ENCODE measurements at places on chromosomes 13 and 19.

GRCh38 chr19:34254698-34255432 lies 511 bp downstream of the GARRE1 start:
- DNase-seq: peak; percentile 55

- no peak for DNase-seq
These were observed 18.6 kb upstream of the ZNF816 start for GRCh38 chr19:52981329-52981728.

DNA sequence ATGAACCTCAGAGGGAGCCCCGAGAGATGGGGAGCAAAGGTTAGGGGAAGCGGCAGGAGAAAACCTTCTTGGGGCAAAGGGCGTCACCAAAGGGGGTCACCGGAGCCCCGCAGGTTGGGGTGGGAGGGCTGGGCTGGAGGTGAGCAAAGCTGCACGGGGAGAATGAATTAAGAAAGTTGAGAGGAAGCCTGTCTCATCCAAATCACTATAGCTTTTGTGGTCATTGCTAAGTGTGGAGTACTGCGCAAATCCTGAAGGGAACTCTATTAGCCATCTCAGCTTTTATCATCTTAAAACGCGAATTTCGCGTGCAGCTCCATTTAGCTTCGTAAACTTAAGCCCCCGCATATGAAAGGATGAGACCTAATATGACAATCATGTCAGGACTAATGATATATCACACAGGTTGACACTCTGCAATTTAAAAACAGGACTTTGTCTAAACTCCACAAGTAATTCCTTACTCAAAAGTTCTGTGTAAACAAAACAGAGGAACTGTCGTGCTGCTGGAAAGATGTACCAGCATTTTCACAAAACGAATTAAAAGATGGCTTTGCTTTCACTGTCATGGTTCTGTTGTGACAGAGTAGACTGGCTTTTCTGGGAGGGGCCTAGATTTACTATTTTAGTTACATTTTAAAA lies 631 bp downstream of the LACC1 start:
- no peak for DNase-seq

DNA sequence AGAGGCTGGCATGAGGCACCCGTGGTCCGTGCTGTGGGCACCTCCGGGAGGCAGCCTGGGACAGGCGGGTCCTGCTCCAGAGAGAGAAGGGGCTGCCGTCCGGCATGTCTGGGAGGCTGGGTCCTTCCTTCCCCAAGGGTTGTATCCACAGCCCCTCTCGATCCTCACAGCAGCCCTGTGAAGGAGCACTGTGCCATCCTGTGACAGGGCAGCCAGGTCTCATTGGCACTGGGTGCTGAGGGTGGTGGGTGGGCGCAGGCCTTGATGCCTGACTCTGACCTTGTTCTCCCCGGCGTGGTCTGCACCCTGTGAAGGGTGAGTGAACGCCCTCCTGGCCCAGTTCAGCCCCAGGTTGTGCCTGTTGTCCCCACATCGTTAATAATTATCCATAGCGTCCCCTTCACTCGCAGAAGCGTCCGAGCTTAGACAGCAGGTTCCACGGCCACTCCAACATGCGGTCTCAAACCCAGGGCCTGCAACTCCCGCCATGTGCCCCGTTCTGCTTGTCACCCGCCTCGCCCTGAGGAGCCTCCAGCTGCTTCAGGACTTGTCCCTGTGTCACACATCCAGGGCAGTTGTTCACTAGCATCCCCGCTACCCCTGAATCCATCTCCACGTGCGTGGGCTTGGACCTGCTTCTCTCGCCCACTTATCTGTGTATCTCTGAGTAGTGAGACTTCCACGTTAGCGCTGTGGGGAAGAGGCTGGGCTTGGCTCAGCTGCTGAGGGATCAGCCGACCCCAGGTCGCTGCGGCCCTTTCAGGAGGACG lies 10.6 kb downstream of the ATP11A start:
- no peak for DNase-seq

DNA sequence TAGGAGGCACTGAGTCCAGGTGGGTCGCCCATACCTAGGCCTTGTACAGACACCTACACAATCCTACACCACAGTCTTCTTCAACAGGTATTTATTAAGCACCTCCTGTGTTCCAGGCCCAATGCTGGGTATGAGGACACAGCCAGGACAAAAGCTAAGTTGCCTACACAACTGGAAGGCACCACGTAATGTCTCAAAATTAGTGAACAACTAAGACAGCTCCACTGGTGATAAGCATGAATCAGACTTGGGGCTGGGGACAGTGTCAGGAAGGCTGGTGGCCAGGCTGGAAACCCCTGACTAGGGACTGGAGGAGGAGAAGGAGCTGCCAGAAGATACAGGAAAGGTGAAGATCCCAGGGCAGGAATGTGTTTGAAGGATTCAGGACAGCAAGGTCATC lies 2.4 kb downstream of the SMIM24 start:
- DNase-seq: no peak

DNA sequence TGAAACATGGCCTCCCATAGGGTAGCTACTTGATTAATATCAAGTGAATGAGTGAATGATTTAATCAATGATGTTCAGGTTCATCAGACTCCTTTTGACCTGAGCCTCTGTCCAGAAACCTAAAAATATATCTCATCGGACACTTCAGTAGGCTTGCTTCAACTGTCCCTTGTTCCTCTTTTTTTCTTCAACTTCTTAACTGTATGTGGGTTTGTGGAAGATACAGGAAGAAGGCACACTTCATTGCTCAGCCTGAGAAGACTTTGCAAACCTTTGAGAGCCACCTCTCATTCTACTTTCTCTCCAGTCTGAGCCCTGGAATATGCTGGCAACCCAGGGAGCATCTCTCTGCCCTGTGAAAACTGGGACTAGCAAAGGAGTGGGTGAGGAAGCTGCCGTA lies 557.0 kb downstream of the FGF9 start:
- DNase-seq: no peak

DNA sequence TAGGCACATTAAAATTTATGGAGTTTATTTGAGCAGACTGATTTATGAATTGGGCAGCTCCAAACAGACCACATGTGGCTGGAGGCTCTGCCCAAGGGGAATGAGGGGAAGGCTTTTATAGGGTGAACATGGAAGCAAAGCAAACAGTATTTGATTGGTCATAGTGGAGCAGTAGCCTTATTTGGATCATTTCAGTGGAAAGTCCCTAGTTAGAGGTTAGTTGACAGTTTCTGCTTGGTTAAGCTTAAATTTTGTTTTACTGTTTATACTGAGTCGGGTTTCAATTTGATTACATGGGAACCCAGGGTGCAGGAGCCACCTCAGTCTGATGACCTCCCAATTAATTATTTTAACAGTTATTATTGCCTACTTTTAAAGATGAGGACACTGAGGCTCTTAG lies 140.5 kb downstream of the NDFIP2 start:
- DNase-seq: no peak

DNA sequence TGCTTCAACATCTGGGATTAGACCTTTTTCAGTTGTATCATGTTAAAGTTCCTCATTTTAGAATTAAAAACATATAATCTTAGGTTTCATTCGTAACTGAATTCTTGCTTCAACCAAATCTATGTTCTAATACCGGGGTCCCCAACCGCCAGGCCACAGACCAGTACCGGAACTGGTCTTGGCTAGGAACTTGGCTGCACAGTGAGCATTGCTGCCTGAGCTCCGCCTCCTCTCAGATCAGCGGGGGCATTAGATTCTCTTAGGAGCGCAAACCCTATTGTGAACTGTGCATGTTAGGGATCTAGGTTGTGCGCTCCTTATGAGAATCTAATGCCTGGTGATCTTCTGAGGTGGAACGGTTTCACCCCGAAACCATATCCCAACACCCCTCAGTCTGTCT lies 19.2 kb downstream of the ITM2B start:
- no peak for DNase-seq

GRCh38 chr13:84191139-84191538 lies 308.9 kb upstream of the SLITRK1 start:
- DNase-seq: no peak

DNA sequence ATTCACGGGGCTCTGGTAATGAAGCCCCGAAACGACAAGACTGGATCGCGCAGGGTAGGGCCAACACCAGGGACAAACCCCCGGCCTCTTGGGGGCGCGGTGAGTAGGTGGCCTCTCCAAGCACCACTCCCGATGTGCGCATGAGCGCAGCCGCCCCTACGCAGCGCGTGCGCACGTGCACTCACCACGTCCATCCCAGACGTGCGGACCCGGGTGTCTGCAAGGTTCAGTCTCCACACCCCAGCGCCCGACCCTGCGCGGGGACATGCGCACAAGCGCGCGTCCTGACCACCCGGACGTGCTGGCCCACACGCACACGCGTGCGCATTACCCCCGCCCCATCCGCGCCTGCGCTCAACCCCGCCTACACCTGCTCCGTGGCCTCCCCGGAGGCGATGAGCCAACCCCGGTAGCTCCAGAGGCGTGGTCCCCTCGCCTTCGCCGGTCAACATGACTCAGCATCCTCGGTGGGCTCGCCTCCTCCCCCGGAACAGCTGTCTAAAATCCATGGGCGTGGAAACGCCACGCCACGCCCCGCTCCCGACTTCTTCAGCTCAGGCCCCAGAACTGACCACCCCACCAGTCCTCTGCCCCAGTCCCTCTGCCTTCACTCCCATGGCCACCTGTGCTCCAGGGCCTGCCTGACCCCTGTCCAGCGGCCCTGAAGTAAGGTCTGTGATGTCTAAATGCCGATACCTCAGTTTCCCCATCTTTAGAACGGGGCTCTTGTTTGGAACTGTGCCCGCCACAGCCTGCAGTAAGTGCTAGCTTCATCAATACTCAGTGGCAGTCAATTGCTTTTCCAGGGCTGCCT lies 5.6 kb upstream of the GPI start:
- DNase-seq: peak; percentile 97

DNA sequence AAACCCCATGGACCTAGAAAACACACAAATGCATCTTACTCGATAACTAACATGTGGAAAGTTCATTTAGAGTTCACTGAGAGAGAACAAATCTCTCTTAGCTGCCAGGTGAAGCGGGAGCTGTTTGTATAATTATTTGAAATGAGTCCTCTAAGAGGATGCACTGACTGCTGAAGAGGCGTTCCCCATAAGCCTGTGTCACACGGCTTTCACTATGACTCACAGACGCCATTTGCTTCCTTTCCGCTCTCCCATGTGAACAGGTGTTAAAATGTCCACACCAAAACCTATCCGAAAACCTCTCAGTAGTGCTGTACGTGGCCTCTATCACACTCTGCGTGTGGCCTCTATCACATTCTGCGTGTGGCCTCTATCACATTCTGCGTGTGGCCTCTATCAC lies 101.8 kb downstream of the SOX1 start:
- no peak for DNase-seq

DNA sequence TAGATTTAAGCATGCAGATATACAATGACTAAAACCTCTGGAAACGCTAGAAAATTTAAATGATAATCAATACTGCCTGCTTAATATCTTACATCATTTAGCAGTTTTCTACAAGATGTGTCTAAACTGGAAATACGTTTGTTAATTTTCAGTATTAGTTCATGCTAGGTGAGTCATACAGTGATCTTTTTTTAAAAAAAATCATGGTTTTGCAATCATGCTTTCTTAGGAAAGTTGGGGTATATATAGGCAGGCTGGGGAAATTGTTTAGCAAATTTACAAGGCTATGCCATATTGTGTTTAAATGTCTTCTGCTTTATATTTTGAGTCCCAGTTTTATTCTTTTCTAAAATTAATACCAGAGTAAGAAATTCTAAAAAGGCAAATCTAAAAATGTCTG lies 245.4 kb upstream of the SPRY2 start:
- no peak for DNase-seq

DNA sequence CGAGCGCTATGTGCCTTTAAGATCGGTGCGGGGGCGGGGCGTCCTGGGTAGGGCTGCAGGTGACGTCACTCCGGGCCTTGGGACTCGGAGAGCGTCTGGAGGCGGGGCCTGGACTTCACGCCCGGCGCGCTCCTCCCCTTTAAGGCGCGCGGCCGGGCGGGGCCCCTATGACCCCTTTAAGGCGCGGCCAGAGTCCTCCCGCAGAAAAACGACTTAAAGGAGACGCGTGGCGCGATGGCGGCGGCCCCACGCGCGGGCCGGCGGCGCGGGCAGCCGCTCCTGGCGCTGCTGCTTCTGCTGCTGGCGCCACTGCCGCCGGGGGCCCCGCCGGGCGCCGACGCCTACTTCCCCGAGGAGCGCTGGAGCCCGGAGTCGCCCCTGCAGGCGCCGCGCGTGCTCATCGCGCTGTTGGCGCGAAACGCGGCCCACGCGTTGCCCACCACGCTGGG lies at the start of gene COLGALT1:
COLGALT1 (plus strand) TSS at position 170 of the 449 bp plus-strand sequence; CDS start at position 235, 65 bp downstream.
- DNase-seq: peak; percentile 99

- peak; percentile 78 for DNase-seq
These were observed 755 bp downstream of the UPF3A start for GRCh38 chr13:114282041-114282670.

Measured in activated CD4-positive, CD25-positive, alpha-beta regulatory T cell treated with anti-CD3 and anti-CD28 coated beads, Interleukin-2, amount 50 U/mL, for 72 hours (primary cell).